Testis (tissue), 5 donors: ENCODE measurements at places on chromosomes 4 and X.
A peak's percentile ranks its signal among the peaks of the same experiment; 100 is the strongest.

- no peak for DNase-seq
- H3K4me1 ChIP-seq: no peaks in the 10 kb centered on the region
- H3K36me3 ChIP-seq: no peaks in the 10 kb centered on the region
- H3K4me3 ChIP-seq: no peak overlapping the region
- no peaks in the 10 kb centered on the region for H3K27me3 ChIP-seq
Observed at GRCh38 chr4:21554500-21554899, 394.1 kb downstream of the KCNIP4 start.

DNA sequence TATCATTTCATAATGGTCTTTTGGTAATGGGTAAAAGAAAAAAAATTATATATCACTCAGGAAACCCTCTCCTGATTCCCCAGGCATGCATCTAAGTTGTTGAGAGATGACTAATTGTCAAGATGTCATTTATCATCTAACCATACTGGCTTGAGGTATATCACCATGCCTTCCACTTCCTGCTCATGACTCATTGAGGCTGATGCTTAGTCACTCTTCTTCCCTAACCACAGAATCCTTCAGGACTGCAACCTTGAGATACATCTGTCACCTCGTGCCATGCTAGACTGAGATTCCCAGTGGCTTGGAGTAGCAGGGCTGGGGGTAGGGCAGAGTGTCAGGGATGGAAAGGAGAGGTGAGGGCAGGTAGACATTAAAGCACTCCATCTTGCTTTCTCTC, 782.5 kb upstream of the INTU start:
- H3K4me3 ChIP-seq: no peak overlapping the region
- no peak for DNase-seq
- no peaks in the 10 kb centered on the region for H3K27me3 ChIP-seq
- H3K27ac ChIP-seq: no peak overlapping the region

DNA sequence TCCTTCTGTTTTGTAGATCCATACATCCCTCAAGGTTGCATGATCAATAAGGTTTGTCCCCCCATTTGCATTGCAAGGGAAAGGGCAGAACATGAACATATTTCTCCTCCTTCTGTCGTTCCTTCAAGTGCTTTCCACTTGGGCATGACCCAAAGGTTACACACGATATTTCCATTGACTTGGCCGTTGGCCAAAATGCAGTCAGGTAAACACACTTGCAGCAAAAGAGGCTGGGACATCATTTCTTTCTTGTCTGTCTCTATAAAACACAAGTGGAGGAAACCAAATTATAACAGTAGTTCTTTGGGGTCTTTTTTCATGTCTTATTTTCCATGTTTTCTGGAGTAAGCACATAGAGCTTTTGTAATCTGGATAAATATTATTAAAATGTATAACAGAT, 156.1 kb downstream of the FRAS1 start:
- no peak for DNase-seq
- H3K4me3 ChIP-seq: no peak overlapping the region
- no peaks in the 10 kb centered on the region for H3K4me1 ChIP-seq
- no peak overlapping the region for H3K27ac ChIP-seq

GRCh38 chr4:142960867-142961644, 115.0 kb upstream of the INPP4B start:
- peak overlapping the region; percentile 51 for H3K27ac ChIP-seq
- H3K36me3 ChIP-seq: no peaks in the 10 kb centered on the region
- peaks cover 19% of the 10 kb centered on the region for H3K4me1 ChIP-seq
- H3K27me3 ChIP-seq: no peaks in the 10 kb centered on the region
- H3K4me3 ChIP-seq: no peak overlapping the region

- H3K27ac ChIP-seq: no peak overlapping the region
- H3K4me3 ChIP-seq: no peak overlapping the region
- no peaks in the 10 kb centered on the region for H3K36me3 ChIP-seq
Observed at GRCh38 chrX:12026481-12026880, 111.8 kb upstream of the FRMPD4 start.

DNA sequence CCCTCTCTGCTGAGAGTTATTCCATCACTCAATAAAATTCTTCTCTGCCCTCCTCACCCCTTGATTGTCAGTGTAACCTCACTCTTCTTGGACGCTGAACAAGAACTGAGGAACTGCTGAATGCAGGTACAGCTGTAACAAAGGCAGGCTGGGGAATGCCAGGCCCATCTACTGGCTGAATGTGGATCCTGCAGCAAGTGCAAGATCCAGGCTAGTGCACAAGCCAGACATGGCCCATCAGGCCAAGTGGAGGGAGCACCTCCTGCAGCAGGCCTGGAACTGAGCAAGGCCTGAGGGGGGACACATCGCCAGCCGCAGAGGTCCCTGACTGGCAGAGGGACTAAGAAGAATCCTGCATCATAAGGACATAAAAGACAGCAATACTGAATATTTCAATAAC, 411.8 kb upstream of the PCDH10 start:
- no peak for DNase-seq
- H3K4me1 ChIP-seq: no peaks in the 10 kb centered on the region
- no peak overlapping the region for H3K4me3 ChIP-seq
- no peaks in the 10 kb centered on the region for H3K27me3 ChIP-seq
- H3K36me3 ChIP-seq: no peaks in the 10 kb centered on the region

DNA sequence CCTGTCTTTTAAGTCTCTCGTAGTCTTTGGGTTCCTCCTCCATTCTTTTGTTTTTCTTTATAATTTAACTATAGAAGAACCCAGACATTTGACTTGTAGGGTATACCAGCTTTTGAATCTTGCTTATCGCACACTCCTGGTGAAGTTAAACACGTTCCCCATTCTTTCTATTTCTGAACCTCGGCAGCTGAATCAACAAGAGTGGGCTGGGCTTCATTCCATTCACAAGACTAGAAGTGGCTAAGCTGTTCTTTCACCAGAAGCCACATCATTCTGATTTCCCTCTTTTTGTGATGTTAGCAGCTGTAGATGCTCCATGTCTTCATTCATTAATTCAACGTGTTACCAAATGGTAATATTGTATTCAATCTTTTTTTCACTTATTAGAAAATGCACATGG, 167.9 kb downstream of the CORIN start:
- no peak for DNase-seq
- no peaks in the 10 kb centered on the region for H3K4me1 ChIP-seq
- H3K36me3 ChIP-seq: no peaks in the 10 kb centered on the region
- H3K4me3 ChIP-seq: no peak overlapping the region
- no peaks in the 10 kb centered on the region for H3K27me3 ChIP-seq

DNA sequence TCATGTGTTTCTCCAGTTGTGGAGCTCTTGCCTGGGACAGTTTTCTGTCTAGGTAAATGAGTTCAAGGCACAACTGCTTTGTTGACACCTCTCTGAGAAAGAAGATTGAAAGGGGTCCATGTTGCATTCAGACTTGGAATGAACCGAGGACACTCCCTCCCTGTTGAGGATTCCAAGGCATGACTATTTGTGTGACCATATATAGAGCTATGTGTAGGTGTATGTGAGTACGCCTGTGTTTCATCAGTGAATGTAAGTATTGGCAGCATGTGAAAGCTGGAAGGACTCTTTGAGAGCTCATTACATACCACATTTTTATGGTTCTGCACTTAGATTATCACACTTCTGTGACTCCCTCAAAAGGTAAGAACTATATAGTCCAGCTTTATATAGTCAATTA, 3.4 kb downstream of the HEPH start:
- DNase-seq: no peak
- no peak overlapping the region for H3K27ac ChIP-seq
- H3K4me3 ChIP-seq: no peak overlapping the region
- no peaks in the 10 kb centered on the region for H3K27me3 ChIP-seq

- no peaks in the 10 kb centered on the region for H3K4me1 ChIP-seq
- no peaks in the 10 kb centered on the region for H3K36me3 ChIP-seq
- no peak overlapping the region for H3K4me3 ChIP-seq
- H3K27ac ChIP-seq: no peak overlapping the region
Observed at GRCh38 chr4:185456131-185456530, 15.4 kb downstream of the CCDC110 start.

DNA sequence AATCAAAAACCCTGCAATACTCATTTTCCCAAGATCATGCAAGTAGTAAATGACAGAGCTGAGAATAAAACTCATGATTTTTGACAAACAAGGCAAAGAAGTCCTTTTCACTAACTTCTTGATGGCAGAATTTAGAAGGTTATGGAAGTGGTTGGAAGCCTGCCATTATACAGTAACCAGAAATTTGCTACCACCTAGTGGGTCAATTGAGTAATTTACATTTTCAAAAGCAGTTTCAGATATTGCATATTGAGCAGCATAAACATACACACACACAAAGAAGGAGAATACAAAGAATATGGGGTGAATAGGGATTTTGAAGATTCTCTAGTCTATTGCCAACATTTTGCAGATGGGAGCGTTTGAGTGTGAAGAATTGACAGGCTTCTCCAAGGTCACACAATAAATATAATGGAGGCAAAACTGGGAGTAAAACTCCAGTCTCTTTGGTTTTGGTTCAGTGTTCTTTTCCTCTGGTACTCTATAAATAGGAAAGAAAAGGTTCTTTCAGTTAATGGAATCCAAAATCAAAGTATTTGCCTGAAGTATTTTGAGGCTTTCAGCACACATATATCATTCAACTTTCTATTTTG, 70.2 kb downstream of the GC start:
- DNase-seq: no peak
- no peaks in the 10 kb centered on the region for H3K36me3 ChIP-seq
- H3K4me1 ChIP-seq: no peaks in the 10 kb centered on the region
- no peak overlapping the region for H3K4me3 ChIP-seq

- H3K4me1 ChIP-seq: no peaks in the 10 kb centered on the region
- no peak overlapping the region for H3K4me3 ChIP-seq
- H3K36me3 ChIP-seq: no peaks in the 10 kb centered on the region
- no peak for DNase-seq
Observed at GRCh38 chr4:4672402-4672801, 130.6 kb upstream of the STX18 start.

DNA sequence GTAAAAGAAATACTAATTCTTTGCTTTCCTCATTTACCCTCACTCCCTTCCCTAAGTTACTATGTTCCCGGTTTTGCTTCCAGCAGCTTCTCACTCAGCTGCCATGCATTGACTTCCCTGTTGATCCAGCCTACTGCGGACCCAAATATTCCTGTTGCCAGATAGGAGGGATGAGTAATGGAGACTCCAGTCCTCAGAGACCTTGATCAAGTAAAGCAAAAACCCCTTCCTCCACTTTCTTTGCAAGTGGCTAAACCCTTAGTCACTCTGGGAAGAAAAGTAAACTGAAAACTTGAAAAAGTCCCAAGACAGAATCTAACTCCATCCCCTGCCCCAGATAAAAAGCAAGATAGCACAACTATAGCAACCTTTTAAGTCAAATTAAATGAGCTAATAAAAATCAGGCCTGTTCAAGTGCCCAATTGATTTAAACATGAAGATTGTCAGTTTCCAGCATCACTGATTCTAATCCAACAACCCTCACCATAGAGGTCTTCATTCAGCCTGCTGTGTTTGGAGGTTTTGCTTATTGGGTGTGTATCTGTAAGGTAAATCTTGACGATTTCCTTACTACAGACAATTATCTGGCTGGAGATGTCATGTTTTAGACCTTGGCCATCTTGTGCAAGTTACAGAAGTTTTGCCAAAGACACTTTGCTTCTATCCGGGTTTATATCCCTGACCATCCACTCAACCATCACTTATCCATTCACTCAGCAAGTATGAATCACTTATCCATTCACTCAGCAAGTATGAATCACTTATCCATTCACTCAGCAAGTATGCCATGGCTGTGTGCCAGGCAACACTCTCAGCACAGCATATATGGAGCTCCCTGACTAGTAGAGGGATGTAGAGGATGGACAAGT, 17.6 kb downstream of the FGFBP1 start:
- no peak overlapping the region for H3K27ac ChIP-seq
- H3K4me1 ChIP-seq: no peaks in the 10 kb centered on the region
- DNase-seq: no peak
- no peaks in the 10 kb centered on the region for H3K27me3 ChIP-seq
- no peak overlapping the region for H3K4me3 ChIP-seq

DNA sequence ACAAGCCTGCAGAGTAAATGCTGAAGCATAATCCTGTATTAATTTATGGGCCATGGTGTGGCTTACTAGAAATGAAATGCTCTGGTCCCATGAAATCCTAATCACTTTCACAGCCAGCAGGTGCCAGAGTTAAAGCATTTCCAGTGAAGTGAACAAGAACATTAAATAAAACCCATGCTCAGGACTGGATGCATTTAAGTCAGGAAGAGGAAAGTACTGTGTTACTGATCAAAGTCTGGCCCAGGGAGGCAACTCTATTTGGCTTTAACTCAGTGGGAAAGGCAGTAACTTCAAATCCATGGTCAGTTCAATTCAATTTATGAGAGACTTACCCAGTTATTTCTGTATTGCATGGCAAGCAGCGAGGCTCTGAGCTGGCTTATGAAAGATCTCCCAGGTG, 29.2 kb downstream of the AGA start:
- H3K27me3 ChIP-seq: no peaks in the 10 kb centered on the region
- no peak for DNase-seq
- H3K36me3 ChIP-seq: no peaks in the 10 kb centered on the region
- no peak overlapping the region for H3K4me3 ChIP-seq
- no peaks in the 10 kb centered on the region for H3K4me1 ChIP-seq

GRCh38 chrX:133984857-133985163, 584 bp downstream of the GPC3 start:
- H3K27ac ChIP-seq: no peak overlapping the region
- no peaks in the 10 kb centered on the region for H3K4me1 ChIP-seq
- H3K36me3 ChIP-seq: no peaks in the 10 kb centered on the region
- no peak for DNase-seq
- no peaks in the 10 kb centered on the region for H3K27me3 ChIP-seq
- no peak overlapping the region for H3K4me3 ChIP-seq

DNA sequence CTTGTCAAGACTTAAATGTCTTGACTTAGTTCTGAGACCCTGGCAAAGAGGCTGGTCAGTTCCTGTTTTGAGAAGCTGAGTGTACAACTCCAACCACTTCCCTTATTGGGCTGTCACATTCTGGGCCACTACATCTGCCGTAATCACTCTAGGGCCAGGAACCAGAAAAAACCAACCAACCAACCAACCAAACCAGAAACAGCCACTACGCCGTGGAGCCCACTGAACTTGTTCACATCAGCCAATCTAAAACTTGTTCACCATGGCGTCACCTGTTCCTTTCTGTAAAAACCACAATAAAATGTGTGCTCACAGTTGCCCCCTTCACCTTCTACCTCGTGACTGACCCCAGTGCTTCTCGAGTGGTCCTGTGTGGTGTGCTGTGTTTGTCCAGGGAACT, 107.3 kb downstream of the JADE1 start:
- no peak overlapping the region for H3K4me3 ChIP-seq
- no peaks in the 10 kb centered on the region for H3K4me1 ChIP-seq
- H3K27me3 ChIP-seq: no peaks in the 10 kb centered on the region
- peak; percentile 27 for DNase-seq

DNA sequence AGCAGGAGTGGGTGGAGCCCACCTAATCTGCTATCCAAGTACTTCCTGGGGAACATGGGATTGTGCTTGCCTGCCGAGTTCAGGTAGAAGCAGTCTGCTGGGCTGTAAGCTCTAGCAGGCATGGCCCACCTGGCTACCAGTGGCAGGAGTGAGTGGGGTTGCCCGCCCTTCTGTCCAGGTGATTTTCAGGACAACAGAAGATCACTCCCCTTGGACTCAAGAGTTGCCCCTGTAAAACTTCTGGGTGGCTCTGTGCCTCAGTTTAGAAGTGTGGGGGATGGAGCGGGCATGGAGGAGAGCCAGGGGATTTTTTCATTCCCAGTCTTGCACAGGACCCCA, 43.5 kb downstream of the NDST3 start:
- H3K36me3 ChIP-seq: no peaks in the 10 kb centered on the region
- H3K27ac ChIP-seq: no peak overlapping the region
- no peaks in the 10 kb centered on the region for H3K4me1 ChIP-seq

- no peak for DNase-seq
- no peak overlapping the region for H3K4me3 ChIP-seq
- no peaks in the 10 kb centered on the region for H3K27me3 ChIP-seq
- H3K36me3 ChIP-seq: no peaks in the 10 kb centered on the region
- no peaks in the 10 kb centered on the region for H3K4me1 ChIP-seq
Observed at GRCh38 chr4:149956678-149957077, 121.6 kb upstream of the DCLK2 start.
